Activated T-helper 1 cell treated with anti-CD3 and anti-CD28 coated beads, Interleukin-12 subunit alpha, Interleukin-12 subunit beta, Interleukin-2, Interleukin-4 antibody, amounts not matched to agents 30 ng/mL and 10 ng/mL and 1 ng/mL, durations not matched to agents 14 hours and 24 hours and 36 hours (primary cell): ENCODE measurements at places on chromosomes 12 and 14. TPM values are rescaled to one million over a fixed set of nuclear protein-coding genes. Genes with fewer than 3 reads are reported as not detected.

TEX52 gene
- 0.17 TPM in 1 of 2 replicates, not detected in the other for total RNA-seq

POU6F1 gene
- 5.2 and 6.7 TPM in 2 replicates for total RNA-seq

BCL11B gene
- total RNA-seq, result 43.5 and 45.4 TPM in 2 replicates

RPL6 gene
- total RNA-seq, result 1,690 and 1,698 TPM in 2 replicates

CORO1C gene
- 46.1 and 49.7 TPM in 2 replicates for total RNA-seq

NCAPD2 gene
- 91.6 and 93.4 TPM in 2 replicates for total RNA-seq

KSR2 gene
- 0.02 and 0.08 TPM in 2 replicates for total RNA-seq

PLBD1 gene
- total RNA-seq, result not detected in 2 replicates

- DNase-seq, result no peak
- no peak overlapping the region for H3K27ac ChIP-seq
- peaks cover 5% of the 10 kb centered on the region for H3K4me1 ChIP-seq
- no peaks in the 10 kb centered on the region for H3K27me3 ChIP-seq
Measured at GRCh38 chr12:22321638-22322037, 12.9 kb downstream of the ST8SIA1 start.

GRCh38 chr12:104011253-104011652 is 38.7 kb downstream of the GLT8D2 start:
- no peak for DNase-seq
- H3K4me3 ChIP-seq, result no peak overlapping the region
- H3K36me3 ChIP-seq, result no peaks in the 10 kb centered on the region
- H3K4me1 ChIP-seq, result no peaks in the 10 kb centered on the region
- peaks cover 26% of the 10 kb centered on the region for H3K27me3 ChIP-seq
- H3K27ac ChIP-seq, result no peak overlapping the region

GRCh38 chr12:12025799-12026386 is 44.8 kb upstream of the BCL2L14 start:
- H3K4me1 ChIP-seq, result peaks cover 90% of the 10 kb centered on the region
- peak overlapping the region; percentile 38 for H3K4me3 ChIP-seq
- H3K36me3 ChIP-seq, result peaks cover 37% of the 10 kb centered on the region

GRCh38 chr14:77469539-77469938 is 11.6 kb downstream of the AHSA1 start:
- H3K27ac ChIP-seq, result no peak overlapping the region
- no peak overlapping the region for H3K4me3 ChIP-seq
- H3K27me3 ChIP-seq, result peaks cover 3% of the 10 kb centered on the region
- no peak for DNase-seq
- no peaks in the 10 kb centered on the region for H3K4me1 ChIP-seq
- peaks cover 33% of the 10 kb centered on the region for H3K36me3 ChIP-seq

DNA sequence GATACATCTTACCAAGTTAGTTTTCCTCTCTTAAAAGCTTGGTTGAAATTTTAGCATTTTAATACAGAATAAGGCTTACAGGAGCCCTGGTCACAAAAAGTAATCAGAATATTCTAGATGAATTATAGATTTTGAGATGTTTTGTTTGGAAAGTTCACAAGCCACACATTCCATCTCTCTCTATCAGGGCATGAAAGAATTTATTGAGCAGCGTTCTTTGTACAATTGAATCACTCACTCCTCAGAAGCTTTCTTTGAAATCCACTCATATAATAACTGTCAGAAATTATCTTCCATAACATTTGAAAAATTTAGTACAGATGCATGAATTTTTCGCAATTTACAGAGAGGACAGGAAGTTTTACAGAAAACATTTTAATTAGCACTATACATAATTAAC is 938.6 kb upstream of the MDGA2 start:
- H3K4me3 ChIP-seq, result no peak overlapping the region
- H3K27me3 ChIP-seq, result no peaks in the 10 kb centered on the region
- no peaks in the 10 kb centered on the region for H3K4me1 ChIP-seq
- no peaks in the 10 kb centered on the region for H3K36me3 ChIP-seq
- no peak overlapping the region for H3K27ac ChIP-seq
- no peak for DNase-seq

DNA sequence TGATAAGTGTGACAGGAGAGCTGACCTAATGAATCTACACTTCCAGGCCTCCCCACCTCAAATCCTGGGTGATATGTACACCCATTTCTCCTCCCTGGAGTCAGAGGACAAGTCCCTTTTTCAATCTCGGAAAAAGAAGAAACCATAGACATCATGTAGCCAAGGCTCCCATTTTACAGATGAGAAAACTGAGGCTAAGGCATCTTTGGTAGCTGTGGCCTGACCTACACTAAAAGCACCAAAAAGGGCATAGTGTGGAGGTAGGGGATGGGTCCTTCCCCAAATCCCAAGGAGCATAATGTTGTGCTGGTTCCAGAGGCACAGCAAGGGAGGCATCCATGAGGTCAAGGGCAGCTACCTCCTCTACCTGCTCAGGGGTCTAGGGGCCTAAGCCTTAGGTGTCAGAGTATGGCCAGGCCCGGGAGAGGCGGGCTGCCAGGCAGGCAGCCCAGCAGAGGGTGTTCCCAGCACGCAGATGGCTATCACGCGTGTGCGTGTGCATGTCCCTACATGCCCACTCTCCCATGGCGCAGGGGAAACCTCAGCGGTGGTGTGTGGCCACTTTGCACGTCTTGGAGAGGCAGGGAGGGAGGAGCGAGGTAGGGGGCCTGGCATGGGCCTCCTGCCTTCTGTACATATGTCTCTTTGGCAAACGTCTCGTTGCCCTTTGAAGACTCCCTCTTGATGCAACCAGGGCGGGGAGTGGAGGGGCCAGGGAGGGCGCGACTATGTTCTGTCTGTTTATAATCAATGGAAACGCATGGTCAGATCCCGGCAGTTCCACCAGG is 2.5 kb downstream of the PGF start:
- DNase-seq, result no peak
- peaks cover 18% of the 10 kb centered on the region for H3K27me3 ChIP-seq
- H3K4me3 ChIP-seq, result no peak overlapping the region
- H3K27ac ChIP-seq, result no peak overlapping the region

- H3K27me3 ChIP-seq, result peaks cover 2% of the 10 kb centered on the region
- no peaks in the 10 kb centered on the region for H3K36me3 ChIP-seq
- peaks cover 13% of the 10 kb centered on the region for H3K4me1 ChIP-seq
- peak overlapping the region; percentile 9 for H3K27ac ChIP-seq
- H3K4me3 ChIP-seq, result peak overlapping the region; percentile 43
Measured at GRCh38 chr12:1660304-1661187, 30.3 kb upstream of the ADIPOR2 start.

DNA sequence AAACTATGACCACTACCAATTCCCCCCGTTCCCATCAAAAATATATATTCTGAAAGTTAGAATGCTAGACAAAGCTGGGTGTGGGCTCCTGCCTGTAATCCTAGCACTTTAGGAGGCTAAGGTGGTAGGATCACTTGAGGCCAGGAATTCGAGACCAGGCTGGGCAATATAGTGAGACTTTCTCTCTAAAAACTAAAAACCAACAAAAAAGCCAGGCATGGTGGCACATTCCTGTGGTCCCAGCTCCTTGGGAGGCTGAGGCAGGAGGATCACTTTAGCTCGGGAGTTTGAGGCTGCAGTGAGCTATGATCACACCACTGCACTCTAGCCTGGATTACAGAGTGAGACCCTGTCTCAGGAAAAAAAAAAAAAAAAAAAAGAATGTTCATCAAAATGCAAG is 48.8 kb upstream of the COL2A1 start:
- H3K4me1 ChIP-seq, result no peaks in the 10 kb centered on the region
- no peak overlapping the region for H3K27ac ChIP-seq
- H3K4me3 ChIP-seq, result no peak overlapping the region
- DNase-seq, result no peak
- peaks cover 19% of the 10 kb centered on the region for H3K36me3 ChIP-seq

DNA sequence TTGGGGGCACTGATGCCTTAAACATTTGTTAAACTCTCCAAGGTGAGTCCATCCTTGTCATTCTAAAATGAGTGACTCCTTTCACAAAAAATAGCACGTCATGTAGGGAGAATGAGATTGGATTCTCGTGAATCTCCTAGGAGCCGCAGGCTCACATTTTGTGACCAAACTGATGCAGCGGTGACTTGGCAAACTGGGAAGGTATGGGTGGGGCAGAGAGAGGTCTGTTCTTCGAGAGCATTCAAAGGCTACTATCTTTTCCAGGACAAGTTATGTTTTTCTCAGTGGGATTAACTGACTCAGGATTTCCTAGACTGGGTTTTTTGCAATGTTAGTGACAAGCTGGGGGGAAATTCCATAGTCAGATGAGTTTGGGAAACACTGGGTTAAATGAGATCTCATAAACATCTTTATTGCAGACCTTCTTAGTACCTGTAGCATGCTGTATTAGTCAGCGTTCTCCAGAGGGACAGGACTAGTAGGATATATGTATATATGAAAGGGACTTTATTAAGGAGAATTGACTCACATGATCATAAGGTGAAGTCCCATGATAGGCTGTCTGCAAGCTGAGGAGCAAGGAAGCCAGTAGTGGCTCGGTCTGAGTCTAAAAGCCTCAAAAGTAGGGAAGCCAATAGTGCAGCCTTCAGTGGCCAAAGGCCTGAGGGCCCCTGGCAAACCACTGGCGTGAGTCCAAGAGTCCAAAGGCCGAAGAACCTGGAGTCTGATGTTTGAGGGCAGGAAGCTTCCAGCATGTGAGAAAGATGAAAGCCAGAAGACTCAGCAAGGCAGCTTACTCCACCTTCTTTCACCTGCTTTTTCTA is 61.0 kb downstream of the FOXN4 start:
- H3K27ac ChIP-seq, result no peak overlapping the region
- H3K4me1 ChIP-seq, result no peaks in the 10 kb centered on the region
- no peak overlapping the region for H3K4me3 ChIP-seq
- H3K27me3 ChIP-seq, result no peaks in the 10 kb centered on the region

DNA sequence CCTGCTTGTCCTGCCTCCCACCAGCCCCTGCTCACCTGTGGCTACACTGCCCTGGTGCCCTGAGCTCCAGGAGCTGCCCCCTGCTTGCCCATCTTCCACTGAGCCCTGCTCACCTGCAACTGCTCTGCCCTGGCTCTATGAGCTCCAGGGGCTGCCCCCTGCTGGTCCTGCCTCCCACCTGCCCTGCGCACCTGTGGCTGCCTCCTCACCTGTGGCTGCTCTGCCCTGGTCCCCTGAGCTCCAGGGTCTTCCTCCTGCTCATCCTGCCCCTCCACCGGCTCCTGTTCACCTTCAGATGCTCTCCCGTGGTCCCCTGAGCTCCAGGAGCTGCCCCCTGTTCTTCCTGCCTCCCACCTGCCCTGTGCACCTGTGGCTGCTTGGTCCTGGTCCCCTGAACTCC is 247.6 kb downstream of the TMEM121 start:
- H3K27me3 ChIP-seq, result peaks cover 3% of the 10 kb centered on the region
- no peak overlapping the region for H3K27ac ChIP-seq

DNA sequence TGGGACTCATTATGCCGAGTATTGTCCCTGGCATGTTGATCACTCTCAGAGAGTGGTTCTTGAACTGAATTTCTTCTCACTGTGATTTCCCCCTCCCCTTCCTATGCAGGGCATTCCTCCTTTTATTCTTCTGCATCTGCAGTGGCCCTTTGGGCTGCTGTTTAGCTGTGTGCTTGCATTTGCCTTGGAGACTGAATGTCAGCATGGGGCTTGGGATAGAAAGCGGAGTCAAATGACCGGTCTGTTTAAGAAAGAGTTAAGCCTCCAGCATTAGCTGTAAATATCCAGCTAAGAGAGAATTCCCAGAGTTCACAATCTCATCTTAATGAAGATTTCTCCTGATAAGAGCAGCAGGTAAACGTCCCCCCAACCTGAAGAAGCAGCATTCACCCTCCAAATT is 65.6 kb upstream of the RMST start:
- peaks cover 2% of the 10 kb centered on the region for H3K27me3 ChIP-seq
- H3K27ac ChIP-seq, result no peak overlapping the region
- DNase-seq, result no peak
- no peaks in the 10 kb centered on the region for H3K4me1 ChIP-seq

DNA sequence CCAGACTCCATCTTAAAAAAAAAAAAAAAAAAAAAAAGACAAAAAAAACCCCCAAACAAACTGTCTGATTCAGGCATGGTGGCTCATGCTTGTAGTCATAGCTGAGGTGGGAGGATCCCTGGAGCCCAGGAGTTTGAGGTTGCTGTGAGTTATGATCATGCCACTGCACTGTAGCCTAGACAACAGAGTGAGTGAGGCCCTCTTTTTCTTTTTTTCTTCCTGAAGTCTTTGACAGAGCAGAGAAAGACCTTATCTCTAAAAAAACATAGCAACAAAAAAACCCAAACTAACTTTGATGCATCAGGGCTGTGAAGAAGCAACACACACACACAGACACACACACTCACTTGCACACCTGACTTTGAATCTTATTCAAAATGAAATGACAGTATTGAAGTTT is 7.7 kb upstream of the AMN1 start:
- peaks cover 54% of the 10 kb centered on the region for H3K4me1 ChIP-seq
- no peak overlapping the region for H3K4me3 ChIP-seq
- no peaks in the 10 kb centered on the region for H3K27me3 ChIP-seq
- H3K27ac ChIP-seq, result peak overlapping the region; percentile 84
- DNase-seq, result peak; percentile 67

GRCh38 chr14:86708846-86709339 is 1178.9 kb downstream of the FLRT2 start:
- no peak overlapping the region for H3K27ac ChIP-seq
- DNase-seq, result no peak
- no peaks in the 10 kb centered on the region for H3K27me3 ChIP-seq
- no peaks in the 10 kb centered on the region for H3K36me3 ChIP-seq

DNA sequence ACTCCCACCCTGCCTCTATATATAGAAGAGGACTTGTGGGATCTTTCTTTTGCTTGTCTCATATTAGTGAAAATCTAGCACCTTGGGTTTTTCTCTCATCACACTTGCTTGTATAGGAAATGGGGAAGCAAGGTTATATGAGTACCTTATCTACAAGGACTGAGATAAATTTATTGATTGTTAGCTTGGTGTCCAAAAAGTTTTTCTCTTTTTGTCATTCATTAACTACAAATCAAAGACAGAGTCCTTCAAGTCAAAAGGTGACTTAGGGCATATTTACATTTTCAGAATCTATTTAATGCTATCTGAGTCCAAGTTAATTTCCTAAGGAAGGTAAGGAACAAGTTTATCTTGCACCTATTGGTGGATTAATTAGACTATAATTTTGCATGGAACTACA is 92.7 kb downstream of the SNAPC1 start:
- no peak overlapping the region for H3K27ac ChIP-seq
- H3K4me3 ChIP-seq, result no peak overlapping the region
- DNase-seq, result no peak
- H3K27me3 ChIP-seq, result peaks cover 29% of the 10 kb centered on the region
- no peaks in the 10 kb centered on the region for H3K36me3 ChIP-seq
